Mesangial cell (primary cell): ENCODE measurements at places on chromosomes 7 and 10. TPM values are rescaled to one million over a fixed set of nuclear protein-coding genes. Genes with fewer than 3 reads are reported as not detected.

The OPN4 gene
- total RNA-seq = not detected in 2 replicates

The KAZALD1 gene
- total RNA-seq = 0.49 and 4.9 TPM in 2 replicates

The ELMO1 gene
- 0.63 and 1.6 TPM in 2 replicates for total RNA-seq

The GIMAP7 gene
- total RNA-seq = not detected in 2 replicates

The FAM25G gene
- total RNA-seq = not detected in 2 replicates

The POLR2J2 gene
- total RNA-seq = 0.33 and 2.7 TPM in 2 replicates

The GDF10 gene
- 0.13 TPM in 1 of 2 replicates, not detected in the other for total RNA-seq

The ACTL6B gene
- not detected in 2 replicates for total RNA-seq

The NRF1 gene
- total RNA-seq = 10.4 and 14.3 TPM in 2 replicates

The NUTM2E gene
- total RNA-seq = under 0.01 TPM in 1 of 2 replicates, not detected in the other

The GPR15LG gene
- total RNA-seq = 1.1 TPM in 1 of 2 replicates, not detected in the other

The RNF32 gene
- 0.13 and 0.65 TPM in 2 replicates for total RNA-seq

The GNG11 gene
- 16.4 and 22.0 TPM in 2 replicates for total RNA-seq

The DLX5 gene
- total RNA-seq = not detected in 2 replicates

The EGFR gene
- total RNA-seq = 40.4 and 45.3 TPM in 2 replicates

The SEM1 gene
- 30.5 and 36.6 TPM in 2 replicates for total RNA-seq
